ENCODE measurements at places on chromosomes 13 and 19. TPM values are rescaled to one million over a fixed set of nuclear protein-coding genes. Genes with fewer than 3 reads are reported as not detected.

The ZNF784 gene
- 2.0 TPM for polyA plus RNA-seq

- DNase-seq, result no peak
These were observed 1000.6 kb downstream of the OLFM4 start for GRCh38 chr13:54029226-54029625.

DNA sequence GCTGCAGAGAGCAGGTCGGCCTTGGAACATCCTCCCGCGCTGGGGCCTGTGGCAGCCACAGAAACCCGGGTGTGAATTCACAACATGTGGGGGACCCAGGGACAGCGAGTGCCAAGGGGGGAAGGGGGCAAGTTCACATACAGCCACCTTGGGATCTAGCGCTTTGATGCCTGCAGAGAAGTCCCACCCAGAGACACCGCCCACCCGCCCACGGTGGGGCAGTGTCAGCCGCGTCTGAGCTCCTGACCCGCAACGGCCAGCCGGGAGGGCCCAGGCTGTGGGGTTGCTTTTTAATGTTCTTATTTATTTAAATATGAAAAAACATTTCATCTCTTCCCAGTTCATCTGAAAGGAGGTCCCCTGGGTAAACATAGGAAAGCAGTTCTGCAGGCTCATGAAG, 12.9 kb downstream of the MYDGF start:
- no peak for DNase-seq

GRCh38 chr13:24737042-24737441, 26.9 kb upstream of the RNF17 start:
- DNase-seq, result no peak

DNA sequence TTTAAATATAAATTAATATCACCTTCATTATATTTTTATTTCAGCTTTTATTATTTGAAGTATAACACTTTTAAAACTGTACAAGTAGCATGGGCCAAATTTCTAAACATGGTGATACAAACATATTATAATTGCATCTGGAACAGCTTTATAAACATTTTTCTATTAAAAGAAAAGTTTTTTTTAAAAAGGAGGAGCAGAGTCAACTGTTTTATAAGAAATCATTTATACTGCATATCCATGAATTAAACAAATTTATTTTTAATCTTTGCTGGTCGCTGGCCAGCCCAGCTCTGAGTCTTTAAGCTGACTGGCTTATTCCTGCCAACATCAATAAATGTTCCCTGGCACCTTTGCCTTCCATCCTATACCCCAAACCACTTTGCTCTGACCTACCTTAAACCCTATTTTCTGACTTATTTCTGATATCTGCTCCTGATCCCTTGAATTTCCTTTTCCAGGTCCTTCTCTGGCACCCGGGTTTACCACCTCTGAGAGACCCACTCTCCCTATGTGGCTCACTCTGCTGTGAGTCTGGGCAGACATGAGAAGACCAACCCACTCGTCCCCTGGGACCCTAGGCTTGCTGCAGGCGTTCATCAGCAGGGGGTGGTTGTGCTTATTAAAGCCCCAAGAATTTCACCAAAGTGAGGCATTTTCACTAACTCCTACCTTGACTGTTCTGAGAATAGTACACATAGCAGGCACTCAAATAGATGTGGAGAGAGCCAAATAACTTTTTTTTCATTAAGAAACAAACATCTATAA, 220.3 kb downstream of the KLF12 start:
- DNase-seq, result no peak
